Retina (tissue), 1 donor: ENCODE measurements at places on chromosomes 1 and 21.

- no peak for DNase-seq
Observed at GRCh38 chr1:194252199-194252598, 1065.8 kb upstream of the B3GALT2 start.

DNA sequence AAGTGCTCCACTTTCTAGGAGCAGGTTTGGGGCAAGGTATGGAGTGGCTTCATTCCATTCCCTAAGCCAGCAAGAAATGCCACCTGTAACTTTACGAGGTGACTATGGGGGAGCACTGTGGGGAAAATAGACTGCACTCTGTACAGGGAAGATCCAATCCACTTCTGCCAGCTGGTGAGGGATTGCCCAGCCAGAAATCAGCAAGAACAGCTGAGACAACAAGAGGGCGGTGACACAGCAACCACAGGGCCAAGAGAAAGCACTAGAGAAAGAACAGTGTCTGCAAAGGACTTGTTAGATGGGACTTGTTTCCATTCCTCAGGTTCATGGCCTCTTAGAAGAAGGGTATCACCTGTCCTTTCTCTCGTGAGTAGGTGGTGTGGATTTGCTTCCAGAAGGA, 19.6 kb downstream of the CAPN8 start:
- DNase-seq: no peak

DNA sequence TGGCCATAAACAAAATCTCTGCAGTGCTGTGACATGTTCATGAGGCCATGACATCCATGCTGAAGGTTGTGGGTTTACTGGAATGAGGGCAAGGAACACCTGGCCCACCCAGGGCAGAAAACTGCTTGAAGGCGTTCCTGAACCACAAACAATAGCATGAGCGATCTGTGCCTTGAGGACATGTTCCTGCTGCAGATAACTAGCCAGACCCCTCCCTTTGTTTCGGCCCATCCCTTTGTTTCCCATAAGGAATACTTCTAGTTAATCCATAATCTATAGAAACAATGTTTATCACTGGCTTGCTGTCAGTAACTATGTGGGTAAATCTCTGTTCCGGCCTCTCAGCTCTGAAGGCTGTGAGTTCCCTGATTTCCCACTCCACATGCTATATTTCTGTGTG, 28.9 kb upstream of the ABCD3 start:
- DNase-seq: no peak

GRCh38 chr1:179129702-179130473, 48.0 kb downstream of the TOR3A start:
- DNase-seq: no peak

DNA sequence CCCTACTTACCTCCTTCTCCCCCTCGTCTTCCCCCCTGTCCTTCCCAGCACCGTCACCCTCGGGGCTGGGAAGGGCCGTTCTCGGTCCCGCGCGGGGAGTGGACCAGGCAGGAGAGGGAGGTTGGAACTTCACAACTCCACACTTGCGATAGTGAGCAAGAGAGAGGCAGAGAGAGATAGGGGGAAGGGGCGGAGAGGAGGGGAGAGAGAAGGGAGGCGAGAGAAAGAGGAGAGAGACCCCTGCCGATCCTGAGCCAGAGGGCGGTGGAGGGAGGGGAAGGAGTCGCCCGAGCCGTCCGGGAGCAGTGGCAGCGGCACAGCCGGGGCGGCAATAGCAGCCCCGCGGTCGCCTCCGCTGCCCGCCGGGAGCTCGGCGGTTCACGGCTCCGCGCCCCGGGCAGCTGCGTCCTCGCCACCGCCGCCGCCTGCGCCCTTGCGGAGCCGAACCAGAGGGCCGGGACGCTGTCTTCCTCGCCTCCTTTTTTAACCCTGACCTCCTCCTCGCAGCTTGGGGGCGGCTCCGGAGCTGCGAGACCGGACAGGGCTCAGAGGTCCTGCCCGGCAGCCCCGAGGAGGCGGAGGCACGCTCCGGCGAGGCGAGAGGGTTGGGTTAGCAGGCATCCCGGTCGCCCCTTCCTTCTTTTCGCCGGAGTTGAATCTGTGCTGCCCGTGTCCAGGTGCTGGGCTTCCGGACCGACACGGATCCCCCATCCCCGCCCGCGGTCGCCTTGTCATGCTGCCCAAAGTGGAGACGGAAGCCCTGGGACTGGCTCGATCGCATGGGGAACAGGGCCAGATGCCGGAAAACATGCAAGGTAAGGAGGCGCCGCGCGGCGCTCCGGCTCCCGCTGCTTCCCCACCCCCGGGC, 11.7 kb downstream of the NR5A2 start:
- peak; percentile 84 for DNase-seq

- DNase-seq: no peak
Observed at GRCh38 chr1:101000131-101000873, 25.3 kb downstream of the DPH5 start.

DNA sequence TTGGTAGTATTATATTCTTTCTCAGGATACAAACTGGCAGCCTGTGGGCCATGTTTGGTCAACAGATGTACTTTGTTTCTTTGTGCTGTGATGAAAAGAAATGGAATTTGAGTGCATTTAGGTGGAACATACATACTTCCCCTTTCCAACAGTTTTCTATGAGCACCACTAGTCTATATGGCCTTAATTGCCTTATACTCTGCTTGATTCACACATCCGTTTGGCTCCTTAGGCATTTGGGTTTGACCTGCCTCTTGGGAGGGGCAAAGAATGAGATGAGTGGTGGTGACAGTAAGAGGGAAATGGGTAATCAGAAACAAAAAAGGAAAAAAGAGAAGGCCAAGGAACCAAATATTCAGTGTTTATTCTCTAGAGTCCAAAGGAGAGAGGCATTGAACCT, 17.0 kb downstream of the CFAP126 start:
- no peak for DNase-seq

DNA sequence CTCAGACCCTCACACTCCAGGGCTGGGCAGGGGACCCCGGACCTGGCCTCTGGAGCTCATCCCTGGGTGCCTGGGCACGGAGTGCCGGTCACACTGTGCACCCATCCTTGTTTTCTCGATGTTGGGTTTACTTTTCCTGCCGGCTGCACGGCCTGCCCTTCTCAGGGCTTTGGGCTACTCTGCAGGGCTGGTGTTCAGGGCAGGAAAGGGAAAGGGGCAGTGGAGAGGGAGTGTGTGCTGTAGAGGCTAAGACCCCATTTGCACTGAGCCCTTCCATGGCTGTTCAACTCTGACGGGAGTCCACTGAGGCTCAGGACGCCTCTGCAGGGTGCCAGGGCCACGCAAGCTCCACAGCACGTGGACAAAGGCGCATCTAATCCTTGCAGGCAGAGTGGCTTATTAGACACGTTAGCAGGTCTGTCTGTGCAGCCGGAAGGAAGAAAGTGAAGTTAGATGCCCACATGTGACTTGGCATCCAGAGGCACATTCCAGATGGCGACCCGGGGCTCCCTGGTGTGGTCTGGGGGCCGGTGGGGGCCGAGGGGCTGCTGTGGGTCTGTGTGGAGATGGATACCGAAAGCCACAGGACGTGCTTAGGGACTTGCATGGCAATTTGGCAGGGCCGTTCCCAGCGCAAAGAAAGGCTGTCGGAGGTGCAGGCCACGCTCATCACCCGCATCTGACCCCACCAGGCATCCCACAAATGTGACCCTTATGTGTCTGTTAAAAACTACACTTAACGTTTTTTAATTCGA, 33.6 kb downstream of the COL18A1 start:
- no peak for DNase-seq

DNA sequence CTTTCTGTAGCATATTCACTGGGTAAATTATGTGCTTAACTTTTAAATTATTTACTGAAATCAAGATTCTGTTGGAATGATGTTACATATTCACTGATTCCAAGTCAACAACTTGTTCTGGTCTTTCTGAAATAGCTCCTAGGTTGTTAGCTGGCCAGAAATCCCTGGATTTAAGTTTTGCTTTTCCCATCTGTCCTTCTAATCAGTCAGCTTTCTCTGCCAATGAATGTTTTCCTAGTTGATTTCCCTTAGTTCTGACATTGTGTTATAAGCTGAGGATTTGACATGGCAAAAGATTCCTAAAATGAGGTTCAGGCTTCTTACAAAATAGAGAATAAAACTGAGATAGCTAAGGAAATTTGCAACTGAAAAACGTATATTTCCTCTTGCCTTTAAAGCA, 1479.6 kb downstream of the MRPL39 start:
- DNase-seq: no peak

DNA sequence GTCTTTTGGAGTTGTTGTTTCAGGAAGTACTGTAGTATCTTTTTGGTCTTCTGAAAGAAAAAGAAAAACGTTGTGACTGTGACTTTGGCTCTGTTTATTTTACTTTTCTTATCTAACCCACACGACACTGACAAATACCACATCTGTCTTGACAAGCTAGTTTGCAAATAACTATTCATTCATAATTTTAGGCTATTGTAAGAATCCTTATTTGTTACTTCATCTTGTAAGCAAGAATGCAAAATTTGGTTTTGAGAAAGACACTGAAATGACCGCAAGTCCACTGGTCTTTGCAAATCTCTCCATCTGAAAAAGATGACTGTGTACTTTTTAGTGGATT, 12.7 kb downstream of the TGFB2 start:
- DNase-seq: no peak

DNA sequence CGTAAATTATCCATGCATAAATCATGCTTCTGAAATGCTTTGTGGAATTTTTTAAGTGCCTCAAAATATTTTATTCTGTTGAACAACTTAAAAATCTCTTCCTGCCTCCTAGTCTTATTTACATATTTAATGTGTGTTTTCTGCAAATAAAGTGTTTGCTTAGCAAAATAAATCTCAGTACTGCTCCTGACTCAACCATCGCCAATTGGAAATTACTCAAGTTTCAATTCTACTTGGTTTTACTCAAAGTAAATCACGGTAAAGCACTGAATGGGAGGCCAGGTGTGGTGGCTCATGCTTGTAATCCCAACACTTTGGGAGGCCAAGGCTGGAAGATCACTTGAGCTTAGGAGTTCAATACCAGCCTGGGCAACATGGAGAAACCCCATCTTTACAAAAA, 152.2 kb upstream of the NR5A2 start:
- no peak for DNase-seq

- DNase-seq: no peak
Observed at GRCh38 chr1:4962836-4963235, 308.4 kb downstream of the AJAP1 start.

DNA sequence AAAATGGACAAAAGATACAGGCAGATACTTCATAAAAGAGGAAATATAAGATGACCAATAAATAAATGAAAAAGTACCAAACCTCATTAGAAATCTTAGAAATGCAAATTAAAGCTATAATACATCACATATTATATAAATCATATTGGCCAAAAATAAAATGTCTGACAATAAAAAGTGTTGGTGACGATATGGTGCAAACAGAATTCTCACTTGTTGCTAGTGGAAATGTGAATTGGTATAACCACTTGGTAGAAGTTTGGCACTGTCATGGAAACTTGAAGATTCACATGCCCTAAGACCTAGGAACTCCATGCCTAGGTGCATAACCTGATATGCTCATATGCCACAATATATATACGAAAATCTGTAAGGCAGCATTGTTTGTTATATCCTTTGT, 4.4 kb upstream of the TLR5 start:
- no peak for DNase-seq

DNA sequence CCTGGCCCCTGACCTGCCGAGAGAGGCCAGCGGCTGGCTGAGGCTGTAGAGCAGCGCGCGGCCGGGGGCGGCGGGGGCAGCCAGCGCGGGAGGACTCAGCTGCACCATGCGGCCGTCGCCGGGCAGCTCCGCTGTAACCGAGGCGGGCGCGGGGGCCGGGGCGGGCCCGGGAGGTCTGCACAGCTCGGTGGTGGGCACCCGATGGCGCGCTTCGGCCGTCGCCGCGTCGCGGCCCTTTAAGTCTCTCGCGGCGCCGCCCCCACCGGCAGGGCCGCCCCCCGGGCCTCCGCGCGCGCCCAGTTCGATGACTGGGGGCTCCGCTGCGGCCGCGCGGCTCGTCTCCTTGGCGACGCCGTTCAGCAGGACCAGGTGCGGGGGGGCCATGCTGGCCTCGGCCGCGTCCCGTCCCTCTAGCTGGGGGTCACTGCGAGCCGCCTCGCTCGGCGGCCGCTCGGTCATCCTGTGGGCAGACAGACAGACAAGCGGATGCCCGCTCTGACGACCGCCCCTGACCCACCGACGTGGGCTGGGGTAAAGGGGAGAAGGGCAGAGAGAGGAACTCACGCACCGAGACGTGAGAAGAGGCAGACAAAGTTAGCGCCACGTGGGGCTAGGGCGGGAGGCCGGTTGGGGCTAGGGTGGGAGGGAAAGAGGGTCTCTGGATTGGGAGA, 6.5 kb downstream of the TAL1 start:
- peak; percentile 44 for DNase-seq

DNA sequence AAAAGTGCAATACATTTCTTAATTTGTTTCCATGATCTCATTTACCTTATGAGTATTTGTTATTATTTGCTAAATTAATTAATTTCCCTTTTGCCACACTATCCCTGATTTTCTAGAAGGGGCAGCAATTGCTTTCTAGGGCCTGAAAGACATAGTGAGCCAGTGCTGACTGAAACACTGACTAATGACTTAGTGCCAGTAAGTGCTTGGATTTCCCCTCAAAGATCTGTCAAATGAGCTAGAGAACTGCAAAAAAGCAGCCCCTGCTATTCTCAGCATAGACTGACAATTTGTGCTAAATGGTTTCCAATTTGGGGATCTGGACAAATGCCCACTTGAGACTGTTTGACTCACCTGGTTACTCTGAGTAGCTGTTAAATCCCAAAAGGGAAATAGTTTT, 35.6 kb upstream of the USH2A start:
- no peak for DNase-seq

DNA sequence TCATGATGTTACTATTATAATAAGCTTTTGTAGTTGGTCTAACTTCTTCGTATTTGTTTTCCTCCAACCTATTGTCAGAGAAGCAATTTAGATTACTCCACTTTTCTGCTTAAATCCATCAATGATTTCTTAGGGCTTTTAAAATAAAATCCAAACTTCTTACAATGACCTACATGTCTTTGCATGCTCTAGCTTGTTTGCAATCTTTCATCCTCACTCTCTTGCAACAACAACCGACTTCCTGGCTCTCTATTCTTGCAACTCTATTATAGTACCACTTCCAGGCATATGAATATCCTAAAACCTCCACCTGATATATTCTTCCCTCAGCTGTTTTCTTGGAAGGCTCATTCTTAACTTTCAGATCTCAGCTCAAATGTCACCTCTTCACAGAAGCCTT, 1288.7 kb downstream of the PLA2G4A start:
- no peak for DNase-seq

GRCh38 chr1:230808281-230808872, 59.9 kb downstream of the C1orf198 start:
- no peak for DNase-seq

- no peak for DNase-seq
Observed at GRCh38 chr1:10242135-10242534, 31.8 kb downstream of the KIF1B start.

DNA sequence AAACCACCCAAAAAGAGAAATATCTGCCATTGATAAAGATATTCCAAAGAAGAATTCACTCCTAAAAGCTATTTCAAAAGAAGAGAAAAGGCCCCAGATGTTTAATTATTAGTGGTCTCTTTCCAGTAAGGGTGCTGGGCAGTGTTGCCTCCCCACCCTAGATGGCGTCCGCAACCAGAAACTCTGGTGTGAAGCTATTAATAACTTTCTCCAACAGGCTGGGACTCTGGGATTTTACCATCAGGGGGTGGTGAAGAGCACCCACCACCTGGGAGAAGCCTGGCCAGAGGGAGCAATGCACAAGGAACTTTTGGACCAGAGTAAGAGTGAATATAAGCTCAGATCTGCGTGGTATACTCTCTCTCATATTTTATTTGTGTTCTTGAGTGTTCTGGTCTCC, 115.4 kb upstream of the TIAM1 start:
- DNase-seq: no peak

GRCh38 chr1:3747522-3747848, 4.8 kb upstream of the CCDC27 start:
- DNase-seq: no peak
